ENCODE measurements at places on chromosomes 12 and 14. TPM values are rescaled to one million over a fixed set of nuclear protein-coding genes. Genes with fewer than 3 reads are reported as not detected.

DNA sequence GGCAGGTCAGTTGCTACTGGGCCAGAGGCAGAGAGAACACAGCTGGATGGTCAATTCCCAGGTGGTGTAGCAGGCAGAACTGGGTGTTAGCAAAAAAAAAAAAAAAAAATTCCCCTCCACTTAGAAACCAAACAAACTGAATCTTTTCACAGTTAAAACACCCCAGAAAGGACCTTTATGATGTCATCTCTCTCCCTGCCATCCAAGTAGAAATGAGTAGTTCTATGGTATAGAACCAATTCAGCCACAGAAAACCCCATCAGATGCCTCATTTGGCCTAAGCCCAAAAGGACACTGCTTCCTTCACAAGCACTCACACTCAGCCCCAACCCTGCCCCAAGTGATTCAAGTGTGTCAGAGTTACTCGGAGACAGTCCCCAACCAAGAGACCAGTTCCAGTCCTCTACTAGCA, 230.8 kb downstream of the DPF3 start:
- no peak for DNase-seq

- DNase-seq: no peak
Measured at GRCh38 chr12:101021911-101022388, 188.1 kb downstream of the SLC5A8 start.

The GPR84 gene
- total RNA-seq: 0.21 TPM

DNA sequence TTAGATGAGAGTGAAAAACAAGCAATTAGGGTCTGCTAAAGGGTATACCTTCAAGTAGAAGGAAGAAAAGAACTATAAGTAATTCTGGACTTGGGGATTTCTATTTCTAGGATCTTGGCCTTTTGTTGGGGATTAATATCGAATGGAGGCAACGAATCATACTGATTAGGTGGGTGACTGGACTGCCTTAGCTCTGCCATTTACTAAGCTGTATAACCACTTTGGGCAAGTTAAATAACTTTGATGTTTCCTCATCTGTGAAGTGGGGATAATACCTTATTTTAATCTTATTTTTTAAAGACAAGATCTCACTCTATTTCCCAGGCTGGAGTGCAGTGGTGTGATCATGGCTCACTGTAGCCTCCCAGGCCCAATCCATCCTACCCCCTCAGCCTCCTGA, 6.6 kb downstream of the IKBIP start:
- DNase-seq: no peak

The NIN gene
- total RNA-seq: 13.7 TPM

The SSTR1 gene
- 8.5 TPM for total RNA-seq

GRCh38 chr14:53509276-53510244, 356.4 kb upstream of the DDHD1 start:
- DNase-seq: peak; percentile 44

DNA sequence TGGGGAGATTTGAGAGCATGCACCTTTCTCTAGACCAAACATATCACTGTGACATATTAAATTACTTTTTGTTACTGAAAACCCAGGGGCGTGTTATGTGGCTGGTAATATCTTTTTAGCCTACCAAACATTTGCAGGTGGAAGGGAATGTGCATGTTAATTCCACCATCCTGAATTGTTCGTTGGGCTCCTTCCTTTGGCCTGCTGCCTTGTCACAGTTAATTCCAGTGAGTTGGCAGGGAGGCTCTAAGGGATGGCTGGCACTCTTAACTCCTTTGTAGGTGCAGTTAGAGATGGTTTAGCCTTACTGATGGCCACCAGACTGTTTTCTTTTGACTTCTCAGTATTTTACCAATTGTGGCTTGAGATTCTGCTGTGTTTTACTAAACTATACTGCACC, 64.5 kb downstream of the DIP2B start:
- DNase-seq: no peak

The ENDOU gene
- total RNA-seq: not detected

GRCh38 chr12:20368651-20369304, 441 bp downstream of the PDE3A start:
- peak; percentile 53 for DNase-seq

The RNASE13 gene
- total RNA-seq: not detected

DNA sequence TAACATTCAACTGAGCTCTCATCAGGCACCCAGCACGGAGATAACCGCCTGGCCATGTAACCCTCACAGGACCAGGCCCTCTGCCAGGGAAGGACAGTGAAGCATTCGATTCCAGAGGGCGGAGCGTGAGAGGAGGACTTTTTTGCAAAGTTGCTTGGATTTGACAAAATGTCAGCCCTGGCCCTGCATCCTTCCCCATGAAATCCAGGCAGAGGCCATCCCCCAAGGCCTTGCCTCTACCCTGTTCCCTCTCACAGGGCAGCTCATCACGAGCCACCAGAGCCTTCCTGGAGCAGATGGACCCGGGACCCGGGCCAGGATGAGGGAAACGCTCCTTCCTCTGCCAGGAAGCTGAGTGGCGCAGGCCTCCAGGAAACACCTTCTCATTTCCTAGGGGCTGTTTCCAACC, 17.0 kb downstream of the CAMKK2 start:
- peak; percentile 35 for DNase-seq

- no peak for DNase-seq
Measured at GRCh38 chr14:91219517-91220389, 24.8 kb downstream of the GPR68 start.

DNA sequence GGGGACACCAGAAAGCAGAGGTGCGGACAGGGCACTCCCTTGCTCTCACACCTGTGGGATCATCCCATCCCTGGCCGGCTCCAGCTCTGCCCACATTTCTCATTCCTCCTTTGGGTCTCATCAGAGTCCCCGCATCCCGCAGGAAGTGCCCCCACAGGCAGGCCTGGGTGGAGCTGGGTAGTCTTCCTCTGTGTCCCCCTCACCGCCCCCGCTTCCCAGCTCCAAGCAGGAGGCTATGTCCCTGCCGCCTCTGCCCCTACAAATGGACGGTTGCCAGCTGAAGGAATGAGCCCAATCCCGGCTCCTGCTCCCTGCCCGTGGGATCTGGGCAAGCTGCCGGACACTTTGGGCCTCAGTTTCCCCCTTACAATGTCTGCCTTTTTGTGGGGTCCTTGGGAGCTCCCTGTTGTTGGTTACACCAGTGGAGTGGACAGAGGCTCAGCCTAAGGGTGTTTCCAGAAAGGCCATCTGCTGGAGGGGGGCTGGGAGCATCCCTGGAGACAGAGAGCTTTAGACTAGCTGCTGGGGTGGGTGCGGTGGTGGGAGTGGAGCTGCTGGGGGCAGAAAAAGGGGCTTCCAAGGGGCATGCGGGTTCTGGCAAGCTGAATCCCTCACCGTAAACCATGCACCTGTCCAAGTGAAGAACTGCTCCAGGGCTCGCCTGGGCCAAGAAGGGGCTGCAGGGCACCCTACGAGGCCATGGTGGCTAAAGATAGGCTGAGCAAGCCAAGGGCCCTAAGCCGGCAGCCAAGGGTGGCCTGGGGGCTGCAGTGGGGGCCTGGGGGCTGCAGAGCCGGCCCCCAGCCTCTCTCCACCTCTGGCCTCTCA, 7.9 kb upstream of the GPR132 start:
- DNase-seq: no peak

DNA sequence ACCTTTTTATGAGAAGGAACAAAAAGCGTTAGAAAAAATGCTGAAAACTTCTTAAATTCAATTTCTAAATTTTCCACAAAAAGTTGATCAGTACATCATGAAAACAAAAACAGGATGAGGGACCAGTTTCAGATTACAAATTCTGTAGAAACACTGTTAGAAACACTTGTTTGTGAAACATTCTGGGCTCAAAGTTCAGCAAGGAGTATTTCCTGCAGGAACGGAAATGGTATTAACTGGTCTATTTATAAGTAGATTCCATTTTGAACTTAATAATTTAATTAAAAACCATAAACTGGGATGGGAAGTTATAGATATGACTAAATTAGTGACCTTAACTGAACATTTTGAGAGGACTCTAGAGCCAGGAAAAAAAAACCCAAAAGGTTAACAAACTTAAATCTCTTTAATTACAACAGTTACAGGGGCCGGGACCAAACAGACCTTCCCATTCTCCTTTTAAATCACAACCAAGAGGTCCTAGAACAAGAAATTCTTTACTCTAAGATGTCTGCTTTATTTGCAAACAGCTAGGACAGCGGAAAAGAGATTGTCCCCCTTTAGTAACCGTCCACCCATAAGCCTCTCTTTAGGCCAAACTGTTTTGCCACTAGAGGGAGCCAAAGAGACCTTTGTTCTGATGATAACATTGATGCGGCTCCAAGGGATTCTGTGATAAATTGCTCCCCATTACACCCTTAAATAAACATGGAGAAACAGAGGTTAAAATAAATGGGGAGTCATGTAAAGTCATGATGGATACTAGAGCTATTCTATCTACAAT, 69.0 kb upstream of the RERGL start:
- DNase-seq: peak; percentile 29

- DNase-seq: peak; percentile 73
Measured at GRCh38 chr12:31959701-31960391, 631 bp downstream of the RESF1 start.

The ADAMTS20 gene
- total RNA-seq: not detected

DNA sequence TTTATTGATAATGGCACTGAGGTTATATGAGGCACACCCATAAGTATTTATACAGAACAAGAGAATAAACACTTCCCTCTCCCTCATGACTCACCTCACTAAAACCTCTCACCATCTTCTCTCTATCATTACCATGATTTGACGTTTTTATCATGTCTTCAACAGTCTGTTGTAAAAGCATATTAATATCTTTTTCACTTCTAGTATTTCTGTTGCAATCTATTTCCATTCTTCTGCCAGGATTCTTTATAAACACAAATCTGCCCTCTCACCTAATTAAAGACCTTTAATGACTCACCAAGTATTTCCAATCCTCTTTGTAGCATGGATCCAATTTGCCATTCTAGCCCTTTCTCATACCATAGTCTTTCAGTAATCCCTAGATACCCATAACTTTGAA, 527.7 kb downstream of the SLC16A7 start:
- no peak for DNase-seq

DNA sequence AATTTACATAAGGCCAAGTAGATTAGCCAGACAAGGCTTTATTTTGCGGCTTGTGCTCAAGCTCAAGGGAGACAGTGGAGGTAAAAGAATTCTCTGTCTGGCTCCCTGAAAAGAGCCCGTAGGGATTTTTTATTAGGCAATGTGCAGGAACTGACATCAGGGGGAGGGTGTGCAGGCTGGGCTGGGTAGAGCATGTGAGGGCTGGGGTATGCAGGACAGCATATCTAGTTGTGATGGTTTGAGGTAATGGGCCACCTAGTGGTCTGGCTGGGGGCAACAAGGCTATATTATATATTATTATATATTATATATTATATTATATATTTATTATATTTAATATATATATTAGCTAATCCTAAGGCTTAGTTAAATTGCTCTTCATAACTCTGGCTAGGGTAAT, 102.1 kb downstream of the TMEM117 start:
- no peak for DNase-seq

- no peak for DNase-seq
Measured at GRCh38 chr12:95804291-95804690, 13.7 kb upstream of the NTN4 start.
